ENCODE measurements at places on chromosomes 2 and 18.

DNA sequence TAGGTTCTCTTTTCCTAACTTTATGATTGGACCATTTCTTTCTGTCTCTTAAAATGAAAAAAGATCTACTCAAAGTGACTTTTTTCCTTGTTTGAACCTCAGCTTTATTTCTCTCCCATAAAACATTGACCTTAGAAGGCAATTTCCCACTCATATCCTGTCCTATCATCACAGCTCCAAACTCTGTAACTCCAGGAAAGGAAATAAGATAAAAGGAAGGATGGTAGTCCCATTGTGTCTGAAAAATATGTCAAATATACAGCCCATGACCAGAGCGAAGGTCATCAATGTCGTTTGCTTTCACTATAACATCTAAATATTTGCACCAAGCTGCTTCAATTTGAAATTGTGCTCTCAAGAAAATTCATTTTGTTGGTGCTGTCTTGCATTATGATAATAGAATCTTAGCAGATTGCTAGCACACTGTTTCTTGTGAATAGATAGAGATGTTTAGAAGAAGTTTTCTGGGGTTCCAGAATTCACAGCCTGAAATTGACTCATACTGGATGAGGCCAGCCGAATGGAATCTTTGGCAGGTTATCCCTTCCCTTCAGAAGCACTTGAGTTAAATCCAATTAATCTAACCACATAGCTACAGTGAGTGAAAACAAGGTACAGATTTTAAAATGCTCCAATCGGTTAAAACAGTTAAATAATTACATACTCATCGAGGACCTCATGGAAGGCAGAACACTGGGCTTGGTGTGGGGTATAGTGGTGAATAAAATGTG is 95.1 kb downstream of the CRIM1 start:
- no peak for DNase-seq

DNA sequence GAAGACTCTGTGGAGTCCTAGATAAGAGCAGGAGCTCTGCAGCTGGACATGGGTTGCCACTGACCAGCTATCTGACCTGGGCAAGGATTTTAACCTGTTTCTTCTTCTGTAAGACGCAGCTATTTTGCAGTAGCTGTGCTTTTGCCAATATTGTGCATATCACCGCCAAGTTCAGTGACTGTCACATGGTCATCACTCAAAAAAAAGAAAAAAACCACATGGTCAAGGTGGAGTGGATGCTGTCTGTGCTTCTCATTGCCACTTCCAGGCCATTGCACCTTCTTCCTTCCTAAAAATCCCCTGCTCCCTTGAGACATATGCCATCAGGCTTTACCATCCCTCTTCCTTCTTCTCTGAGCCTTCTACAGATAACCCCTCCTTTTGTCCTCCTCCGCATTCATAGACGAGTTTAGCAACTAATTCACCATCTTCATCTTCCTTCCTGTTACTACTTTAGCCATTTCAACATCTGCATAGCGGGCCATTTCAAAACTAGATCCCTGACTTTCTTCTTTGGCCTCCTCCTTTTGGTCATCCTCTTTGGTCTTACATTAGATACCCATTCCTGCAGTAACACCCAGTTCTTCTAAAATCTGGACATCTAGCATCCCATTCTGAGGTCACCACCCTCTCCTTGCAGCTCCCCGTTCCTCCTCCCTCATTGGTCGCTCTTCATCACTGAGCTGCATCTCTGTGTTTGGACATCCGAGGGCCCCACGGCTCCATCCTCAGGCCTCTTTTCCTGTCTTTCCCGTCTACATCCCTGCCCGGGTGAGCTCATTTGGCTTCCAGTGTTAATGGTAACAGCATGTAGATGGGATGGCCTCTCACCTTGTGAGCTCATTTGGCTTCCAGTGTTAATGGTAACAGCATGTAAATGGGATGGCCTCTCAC is 17.8 kb downstream of the RNF144A start:
- DNase-seq: peak; percentile 72

GRCh38 chr2:190183539-190183938 is 121.0 kb upstream of the MSTN start:
- DNase-seq: peak; percentile 22

DNA sequence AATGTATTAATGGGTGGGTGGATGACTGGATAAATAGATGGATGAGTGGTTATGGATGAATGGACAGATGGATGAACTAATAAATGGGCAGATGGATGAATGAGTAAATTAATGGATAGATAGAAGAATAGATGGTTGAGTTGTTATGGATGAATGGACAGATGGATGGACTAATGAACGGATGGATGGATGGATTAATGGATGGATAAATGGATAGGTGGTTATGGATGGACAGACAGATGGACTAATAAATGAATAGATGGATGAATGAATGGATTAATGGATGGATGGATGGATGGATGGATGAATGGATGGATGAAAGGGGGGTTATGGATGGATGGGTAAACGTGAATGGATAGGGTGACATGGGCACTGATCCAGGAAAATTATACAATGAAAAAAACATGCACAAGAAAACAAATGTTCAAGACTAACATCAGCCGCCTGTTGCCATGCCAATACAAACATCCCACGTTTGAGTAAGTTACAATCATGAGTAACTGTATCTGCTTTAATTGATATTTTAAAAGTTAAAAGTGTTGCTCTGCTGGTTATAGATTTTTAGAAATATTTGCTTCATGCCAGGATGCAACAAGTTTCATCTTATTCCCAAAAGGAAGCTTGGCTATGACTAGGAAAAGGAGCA is 20.8 kb downstream of the PXDN start:
- DNase-seq: no peak

- DNase-seq: peak; percentile 79
These were observed 8.3 kb upstream of the IL1R2 start for GRCh38 chr2:101983486-101983885.

GRCh38 chr2:67289271-67289670 is 107.9 kb upstream of the ETAA1 start:
- no peak for DNase-seq

- DNase-seq: no peak
These were observed 96.9 kb upstream of the GLS start for GRCh38 chr2:190783513-190784263.

- no peak for DNase-seq
These were observed 48.2 kb downstream of the CABYR start for GRCh38 chr18:24187049-24187448.

- DNase-seq: no peak
These were observed 18.3 kb upstream of the CXCR4 start for GRCh38 chr2:136135921-136136906.
